ENCODE measurements at places on chromosomes 1 and 21.

DNA sequence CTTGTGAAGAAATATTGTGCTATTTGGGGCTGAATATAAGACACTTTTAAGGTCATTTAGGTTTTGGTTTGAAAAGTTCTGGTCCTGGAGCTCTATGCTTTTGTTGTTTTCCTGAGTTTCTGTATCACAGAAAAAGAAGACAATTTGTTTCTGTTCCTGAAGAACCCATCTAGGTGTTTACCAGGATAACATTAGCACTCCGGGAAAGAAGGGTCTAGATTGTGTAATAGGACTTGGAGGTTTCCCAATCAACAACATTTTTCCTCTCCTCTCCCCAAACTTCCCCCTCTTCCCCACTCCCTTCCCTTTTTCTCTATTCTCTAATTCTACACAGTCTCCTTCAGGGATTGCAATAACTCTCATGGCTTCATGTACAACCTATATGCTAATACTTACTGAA, 78.7 kb downstream of the PTPRC start:
- no peak for DNase-seq

GRCh38 chr1:64087768-64088167, 115.7 kb upstream of the UBE2U start:
- DNase-seq, result no peak

- DNase-seq, result no peak
Observed at GRCh38 chr1:29282924-29283803, 46.8 kb downstream of the PTPRU start.

DNA sequence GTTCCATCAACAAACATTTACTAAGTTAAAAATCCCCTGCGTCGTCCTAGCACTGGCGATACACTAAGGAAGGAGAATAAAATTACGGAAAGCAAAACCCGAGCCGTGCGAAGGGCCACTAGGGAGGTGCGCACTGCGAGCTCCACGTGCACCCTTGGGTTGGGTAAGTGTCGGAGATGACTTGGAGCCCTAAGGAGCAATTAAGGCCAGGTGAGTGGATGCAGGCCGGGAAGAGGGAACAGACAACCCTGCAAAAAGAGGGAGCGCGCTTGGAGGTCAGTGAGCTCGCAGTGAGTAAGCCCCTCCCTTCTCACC, 704 bp downstream of the WDR4 start:
- DNase-seq, result no peak

- no peak for DNase-seq
Observed at GRCh38 chr1:55309053-55309452, 93.9 kb upstream of the USP24 start.

GRCh38 chr1:1441002-1441888, 5.8 kb downstream of the VWA1 start:
- no peak for DNase-seq

DNA sequence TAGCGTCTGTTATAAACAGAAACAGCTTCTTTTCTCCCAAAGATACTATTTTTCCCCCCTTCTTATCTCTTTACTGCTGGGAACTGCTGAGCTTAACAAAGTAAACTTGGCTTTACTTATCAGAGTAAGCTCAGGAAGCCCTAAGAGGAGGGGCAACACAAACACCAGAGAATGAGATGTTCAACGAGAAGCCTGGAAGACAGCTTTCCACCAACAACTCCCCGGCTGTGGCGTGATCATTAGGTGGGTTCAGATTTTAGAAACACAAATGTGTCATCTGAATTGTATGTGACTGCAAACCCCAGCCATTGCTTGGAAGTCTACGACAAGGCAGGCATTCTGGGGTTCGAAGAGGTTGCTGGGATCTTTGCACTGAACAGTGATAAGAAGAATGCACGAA, 181.2 kb upstream of the ESRRG start:
- DNase-seq, result no peak
